Activated naive CD4-positive, alpha-beta T cell treated with anti-CD3 and anti-CD28 coated beads, Interleukin-2, amount 50 U/mL, for 72 hours (primary cell): ENCODE measurements at places on chromosomes 4 and X. TPM values are rescaled to one million over a fixed set of nuclear protein-coding genes. Genes with fewer than 3 reads are reported as not detected.

The TECRL gene
- total RNA-seq = not detected

GRCh38 chr4:70704215-70704930, 16.0 kb downstream of the UTP3 start:
- DNase-seq = peak; percentile 47

DNA sequence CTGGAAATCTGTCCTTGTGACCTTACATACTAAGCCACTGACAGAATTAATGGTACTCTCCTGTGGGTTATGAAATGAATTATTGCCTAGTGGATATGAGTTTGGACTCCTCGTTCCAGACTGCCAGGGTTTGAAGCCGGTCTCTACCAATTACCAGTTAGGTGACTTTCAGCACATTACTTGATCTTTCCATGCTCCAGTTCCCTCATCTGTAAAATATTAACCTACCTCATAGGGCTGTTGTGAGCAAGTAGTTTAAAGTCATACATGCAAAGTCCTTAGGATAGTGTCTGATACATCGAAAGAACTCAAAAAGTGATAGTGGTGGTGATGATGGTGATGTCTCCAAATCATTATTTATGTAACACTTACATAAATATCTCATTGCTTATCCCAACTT, 373.5 kb upstream of the ARX start:
- no peak for DNase-seq

The SLC10A4 gene
- total RNA-seq = not detected

The HS3ST1 gene
- total RNA-seq = not detected

DNA sequence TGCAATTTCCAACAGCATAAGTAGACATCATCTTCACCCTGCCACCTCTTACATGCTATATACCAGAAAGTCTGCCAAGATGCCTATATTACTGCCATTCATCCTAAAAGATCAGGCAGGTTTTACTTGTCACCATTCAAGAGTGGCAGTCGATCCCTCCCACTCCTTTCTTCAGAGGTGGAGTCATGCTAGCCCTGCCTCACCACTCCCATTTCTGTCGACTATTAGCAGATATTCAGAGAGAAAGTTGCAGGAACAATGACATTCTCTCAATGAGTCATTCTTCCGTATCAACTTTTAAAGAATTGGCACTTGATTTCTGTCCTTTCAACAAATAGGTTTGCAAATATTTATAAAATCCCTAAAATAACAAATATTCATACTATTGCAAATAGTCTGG, 1060.1 kb downstream of the ADGRL3 start:
- DNase-seq = no peak

DNA sequence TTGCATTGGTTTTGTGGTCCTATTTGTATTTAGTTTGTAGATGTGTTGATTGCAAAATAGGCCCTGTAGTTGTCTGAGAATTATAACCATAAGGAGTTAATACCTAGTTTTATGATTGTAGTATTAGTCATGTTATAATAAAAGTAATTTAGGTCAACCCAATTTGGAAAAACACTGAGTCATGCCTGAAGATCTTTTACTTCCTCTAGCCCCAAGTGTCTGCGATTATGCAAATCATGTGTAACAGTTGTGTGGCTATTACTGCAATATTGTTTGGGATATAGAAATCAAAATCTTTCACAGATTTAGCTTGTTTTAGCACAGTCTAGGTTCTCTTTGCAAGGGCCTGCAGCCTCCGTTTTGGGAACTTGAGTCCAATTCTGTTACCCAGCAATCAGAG, 12.6 kb downstream of the SRD5A3 start:
- DNase-seq = no peak

The CTAG2 gene
- total RNA-seq = not detected

GRCh38 chrX:43504394-43504793, 151.7 kb upstream of the MAOA start:
- no peak for DNase-seq

- DNase-seq = no peak
Measured at GRCh38 chr4:8473920-8474590, 33.5 kb downstream of the TRMT44 start.

GRCh38 chrX:151996347-151996746, 21.9 kb upstream of the GABRE start:
- no peak for DNase-seq

The FGF5 gene
- total RNA-seq = not detected

GRCh38 chrX:74585766-74586165, 28.7 kb downstream of the RLIM start:
- DNase-seq = no peak

The ZNF81 gene
- 8.5 TPM for total RNA-seq

GRCh38 chr4:186957952-186958555, 234.4 kb upstream of the FAT1 start:
- DNase-seq = no peak

The GPR143 gene
- not detected for total RNA-seq

DNA sequence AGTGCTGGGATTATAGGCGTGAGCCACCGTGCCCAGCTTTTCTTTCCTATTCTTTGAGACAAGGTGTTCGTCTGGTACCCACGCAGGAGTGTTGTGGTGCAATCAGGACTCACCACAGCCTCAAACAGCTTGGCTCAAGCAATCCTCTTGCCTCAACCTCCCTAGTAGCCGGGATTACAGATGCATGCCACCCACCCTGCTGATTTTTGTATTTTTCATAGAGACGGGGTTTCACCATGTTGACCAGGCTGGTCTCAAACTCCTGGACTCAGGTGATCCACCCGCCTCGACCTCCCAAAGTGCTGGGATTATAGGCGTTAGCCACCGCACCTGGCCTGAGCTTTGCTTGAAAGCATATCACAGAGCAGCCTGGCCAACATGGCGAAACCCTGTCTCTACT, 1.5 kb upstream of the CRLF2 start:
- DNase-seq = no peak

- no peak for DNase-seq
Measured at GRCh38 chr4:137470806-137471205, 61.5 kb downstream of the PCDH18 start.
